Large intestine (tissue), 12 donors: ENCODE measurements at places on chromosomes 4 and X. TPM values are rescaled to one million over a fixed set of nuclear protein-coding genes. Genes with fewer than 3 reads are reported as not detected.

RAB40AL gene
- 0.25 TPM for polyA plus RNA-seq

CXCL5 gene
- polyA plus RNA-seq, result 0.30 TPM

ADGRG4 gene
- 7.9 TPM for polyA plus RNA-seq

ZIC3 gene
- not detected for polyA plus RNA-seq

CENPI gene
- polyA plus RNA-seq, result 4.5 TPM

RNF128 gene
- 105 TPM for polyA plus RNA-seq

DNA sequence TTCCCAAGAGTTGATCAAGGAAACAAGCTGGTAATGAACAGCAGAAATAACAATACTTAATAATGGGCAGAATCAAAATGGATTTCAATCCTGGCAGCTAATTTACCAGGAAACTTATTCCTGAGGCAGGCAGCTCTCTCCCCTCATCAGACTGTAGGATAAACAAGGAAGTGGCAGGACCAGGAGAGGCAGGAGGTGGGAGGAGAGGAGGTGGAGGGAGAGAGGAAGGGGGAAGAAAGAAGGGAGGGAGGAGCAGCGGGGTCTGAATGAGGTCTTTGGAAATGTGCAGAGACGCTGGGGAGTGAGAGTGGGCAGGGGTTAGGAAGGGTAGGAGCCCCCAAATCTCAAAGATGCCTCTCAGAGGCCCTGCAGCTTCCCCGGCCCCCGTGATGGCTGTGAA lies 231.5 kb downstream of the BCOR start:
- H3K27ac ChIP-seq, result no peak overlapping the region
- H3K4me3 ChIP-seq, result no peak overlapping the region
- no peaks in the 10 kb centered on the region for H3K4me1 ChIP-seq

GRCh38 chr4:40572692-40573310 lies 56.9 kb downstream of the RBM47 start:
- H3K4me3 ChIP-seq, result no peak overlapping the region
- DNase-seq, result no peak
- H3K36me3 ChIP-seq, result no peaks in the 10 kb centered on the region
- no peaks in the 10 kb centered on the region for H3K27me3 ChIP-seq

DNA sequence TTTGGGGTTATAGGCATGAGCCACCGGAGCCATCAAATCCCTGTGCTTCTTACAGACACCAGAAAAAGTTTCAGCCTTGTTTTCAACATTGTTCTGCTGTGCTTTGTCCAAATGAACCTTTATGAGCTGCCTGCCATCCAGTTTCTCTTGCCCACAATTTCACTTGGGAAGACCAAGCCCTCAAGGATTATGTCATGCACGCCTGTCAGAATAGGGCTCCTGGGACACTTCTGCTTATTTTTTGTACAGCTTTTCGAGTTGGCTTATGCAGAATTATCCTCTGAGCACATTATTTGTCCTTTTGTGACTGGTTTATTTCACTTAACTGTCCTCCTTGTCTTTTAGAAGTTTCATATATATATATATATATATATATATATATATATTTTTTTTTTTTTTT lies 16.2 kb downstream of the UBE2K start:
- no peaks in the 10 kb centered on the region for H3K4me1 ChIP-seq
- peaks cover 16% of the 10 kb centered on the region for H3K36me3 ChIP-seq
- no peaks in the 10 kb centered on the region for H3K27me3 ChIP-seq
- H3K27ac ChIP-seq, result no peak overlapping the region
- H3K4me3 ChIP-seq, result no peak overlapping the region

DNA sequence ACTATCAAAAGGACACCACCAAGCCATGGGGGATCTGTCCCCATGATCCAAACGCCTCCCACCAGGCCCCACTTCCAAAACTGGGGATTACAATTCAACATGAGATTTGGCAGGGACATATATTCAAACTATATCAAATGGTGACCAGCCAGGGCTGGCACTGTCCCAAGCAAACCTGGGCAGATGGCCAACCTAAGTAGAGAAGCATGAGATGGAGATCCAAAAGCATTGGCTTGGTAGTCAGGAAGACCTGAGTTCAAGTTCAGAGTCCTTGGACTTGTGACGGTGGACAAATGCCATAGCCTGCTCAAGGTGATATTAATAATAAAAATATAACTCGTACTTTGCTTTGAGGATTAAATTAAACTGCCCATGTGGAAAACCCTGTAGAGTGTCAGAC lies 79.2 kb upstream of the HS3ST1 start:
- no peak for DNase-seq
- H3K27me3 ChIP-seq, result no peaks in the 10 kb centered on the region
- H3K36me3 ChIP-seq, result no peaks in the 10 kb centered on the region
- no peak overlapping the region for H3K27ac ChIP-seq
- no peak overlapping the region for H3K4me3 ChIP-seq

DNA sequence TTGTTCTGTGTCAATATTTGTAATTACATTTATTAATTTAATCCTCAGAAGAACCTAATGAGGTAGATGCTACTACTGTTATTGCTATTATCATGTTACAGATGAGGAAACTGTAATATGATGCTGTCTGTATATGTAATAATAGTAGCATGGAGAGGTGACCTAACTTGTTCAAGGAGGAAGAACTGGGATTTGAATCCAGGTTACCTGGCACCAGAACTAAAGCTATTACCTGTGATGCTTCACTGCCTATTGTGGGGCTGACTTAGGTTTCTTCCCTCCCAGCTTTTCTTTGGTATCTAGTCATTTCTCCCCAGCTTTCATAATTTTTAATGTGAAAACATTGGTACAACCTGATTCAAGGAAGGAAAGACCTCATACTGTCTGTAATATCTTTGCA lies 43.6 kb downstream of the RAPGEF2 start:
- peaks cover 3% of the 10 kb centered on the region for H3K4me1 ChIP-seq
- H3K27ac ChIP-seq, result no peak overlapping the region
- no peaks in the 10 kb centered on the region for H3K27me3 ChIP-seq
- no peak for DNase-seq
- no peaks in the 10 kb centered on the region for H3K36me3 ChIP-seq

DNA sequence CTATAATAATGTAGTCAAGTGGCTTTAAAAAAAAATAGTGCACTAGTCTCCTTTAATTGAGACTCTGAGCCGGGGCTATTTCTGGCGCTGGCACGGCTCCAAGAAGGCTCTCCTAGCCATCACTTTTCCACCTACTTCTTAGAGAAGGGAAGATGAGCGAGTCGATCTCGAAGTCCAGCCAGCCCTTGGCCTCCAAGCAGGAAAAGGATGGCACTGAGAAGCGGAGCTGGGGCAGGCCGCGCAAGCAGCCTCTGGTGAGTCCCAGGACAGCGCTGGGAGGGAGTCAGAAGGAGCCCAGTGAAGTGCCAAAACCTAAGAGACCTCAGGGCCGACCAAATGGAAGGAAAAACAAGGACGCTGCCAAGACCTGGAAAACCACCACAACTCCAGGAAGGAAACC lies 531.9 kb downstream of the MAGEB5 start:
- H3K27me3 ChIP-seq, result no peaks in the 10 kb centered on the region
- H3K36me3 ChIP-seq, result no peaks in the 10 kb centered on the region
- H3K4me3 ChIP-seq, result no peak overlapping the region
- no peak for DNase-seq
- H3K4me1 ChIP-seq, result no peaks in the 10 kb centered on the region

DNA sequence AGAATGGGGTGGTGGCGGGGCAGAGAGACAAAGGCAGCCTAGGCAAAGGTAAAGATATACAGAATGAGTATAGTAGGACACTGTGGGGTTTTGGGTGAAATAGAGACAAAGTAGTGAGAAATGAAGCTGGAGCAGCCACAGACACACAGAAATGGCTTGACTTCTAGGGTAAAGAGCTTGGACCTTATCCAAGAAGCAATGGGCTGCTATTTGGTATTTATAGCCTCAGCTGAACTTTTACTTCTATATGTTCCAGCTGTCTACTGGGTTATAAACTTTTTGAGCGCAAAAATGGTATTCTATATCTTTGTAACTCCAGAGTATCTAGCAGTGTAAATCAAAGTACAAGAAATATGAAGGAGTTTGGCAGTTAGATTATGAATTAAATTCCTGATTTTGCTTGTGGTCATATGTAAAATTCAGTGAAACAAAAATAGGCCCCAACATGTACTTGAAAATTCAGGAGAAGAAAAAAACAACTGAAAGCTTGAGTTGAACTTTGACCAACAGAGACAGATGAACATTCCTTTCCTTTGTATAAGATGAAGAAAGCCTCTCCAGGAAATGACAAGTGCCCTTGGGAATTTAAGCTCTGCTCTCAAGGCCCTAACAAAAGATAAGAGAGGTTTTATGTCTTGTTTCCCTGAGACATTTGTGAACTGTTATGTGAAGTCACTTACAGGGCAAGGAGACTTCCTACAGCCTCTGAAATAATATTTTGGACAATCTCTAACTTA lies 354.1 kb downstream of the CHIC1 start:
- H3K27me3 ChIP-seq, result no peaks in the 10 kb centered on the region
- H3K27ac ChIP-seq, result peak overlapping the region; percentile 45

DNA sequence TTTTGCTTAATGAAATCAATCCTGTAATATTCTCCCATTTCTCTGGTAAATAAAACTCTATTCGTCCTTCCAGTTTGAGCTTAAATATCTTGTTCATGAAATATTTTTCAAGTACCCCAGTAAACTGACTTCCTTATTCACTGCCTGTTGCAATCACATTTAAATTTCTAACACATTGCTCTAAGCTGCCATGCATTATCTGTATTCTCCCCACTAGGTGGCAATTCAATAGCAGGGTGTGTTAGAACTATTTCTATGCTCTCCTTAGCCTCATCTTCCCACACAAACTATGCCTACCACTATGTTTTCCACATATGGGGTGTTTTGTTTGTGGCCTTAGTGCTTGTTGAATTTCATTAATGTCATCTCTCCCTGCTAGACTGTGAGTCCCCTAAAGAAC lies 377.1 kb upstream of the HS3ST1 start:
- H3K4me3 ChIP-seq, result no peak overlapping the region
- no peaks in the 10 kb centered on the region for H3K36me3 ChIP-seq
- no peak overlapping the region for H3K27ac ChIP-seq
- no peak for DNase-seq
- H3K4me1 ChIP-seq, result peaks cover 3% of the 10 kb centered on the region

DNA sequence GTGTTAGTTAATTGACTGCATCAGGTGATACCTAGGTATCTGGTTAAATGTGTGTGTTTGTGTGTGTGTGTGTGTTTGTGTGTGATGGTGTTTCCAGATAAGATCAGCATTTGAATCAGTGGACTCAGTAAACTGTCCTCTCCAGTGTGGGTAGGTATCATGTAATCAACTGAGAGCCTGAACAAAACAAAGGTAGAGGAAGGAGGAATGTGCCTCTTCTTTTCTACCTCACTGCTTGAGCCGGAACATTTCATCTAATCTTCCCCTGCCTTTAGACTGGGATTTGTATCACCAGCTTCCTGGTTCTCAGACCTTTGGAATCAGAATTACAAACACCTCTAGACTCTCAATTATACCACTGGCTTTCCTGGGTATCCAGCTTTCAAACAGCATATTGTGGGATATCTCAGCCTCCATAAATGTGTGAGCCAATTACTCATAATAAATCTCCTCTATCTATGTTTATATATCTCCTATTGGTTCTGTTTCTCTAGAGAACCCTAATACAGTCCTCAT lies 120.5 kb downstream of the TBCK start:
- peak; percentile 85 for DNase-seq
- H3K36me3 ChIP-seq, result peaks cover 12% of the 10 kb centered on the region
- H3K27me3 ChIP-seq, result no peaks in the 10 kb centered on the region
- peaks cover 3% of the 10 kb centered on the region for H3K4me1 ChIP-seq
- no peak overlapping the region for H3K4me3 ChIP-seq

DNA sequence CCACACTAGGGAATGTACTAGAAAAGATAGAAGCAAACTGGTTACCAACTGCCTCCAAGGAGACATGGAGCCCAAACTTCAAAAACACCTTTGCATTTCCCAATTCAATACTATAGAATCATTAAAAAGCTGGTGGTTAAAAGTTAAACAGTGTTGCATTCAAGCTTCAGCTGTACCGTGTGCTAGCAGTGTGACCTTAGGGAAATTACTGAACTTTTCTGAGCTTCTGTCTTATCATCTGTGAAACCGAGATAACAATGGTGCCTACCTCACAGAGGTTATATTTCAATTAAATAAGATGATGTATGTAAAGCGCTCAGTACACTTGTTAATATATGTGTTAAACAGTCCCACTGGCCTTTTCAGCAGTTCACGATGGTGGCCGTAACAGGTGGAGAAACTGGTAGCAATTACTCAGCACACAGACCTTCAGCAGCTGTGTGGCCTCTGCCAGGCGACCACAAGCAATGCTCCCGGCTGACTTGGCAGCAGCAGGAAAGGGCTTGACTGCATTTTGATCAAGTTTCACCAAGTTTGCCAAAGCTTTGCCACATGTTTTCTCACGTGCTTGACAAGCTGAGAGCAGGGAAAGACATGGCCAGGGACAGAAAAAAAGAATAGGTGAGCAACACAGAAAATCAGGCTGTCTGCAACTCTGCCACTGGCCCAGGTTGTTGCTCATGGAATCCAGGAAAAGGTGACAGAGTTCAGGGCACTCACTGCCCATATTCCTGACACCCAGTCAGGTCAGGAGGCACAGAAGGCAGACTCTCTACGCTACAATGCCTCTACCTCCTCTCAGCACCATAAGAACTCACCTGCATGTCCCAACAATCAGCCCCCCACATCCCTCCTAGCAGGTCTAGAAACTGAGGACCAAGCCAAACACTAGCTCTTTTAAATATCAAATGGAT lies 72.1 kb downstream of the PARM1 start:
- no peaks in the 10 kb centered on the region for H3K27me3 ChIP-seq
- no peaks in the 10 kb centered on the region for H3K4me1 ChIP-seq
- peak; percentile 11 for DNase-seq

GRCh38 chr4:138305050-138305449 lies 62.9 kb upstream of the SLC7A11 start:
- H3K36me3 ChIP-seq, result no peaks in the 10 kb centered on the region
- H3K27me3 ChIP-seq, result no peaks in the 10 kb centered on the region
- no peak overlapping the region for H3K4me3 ChIP-seq
- DNase-seq, result no peak
- H3K4me1 ChIP-seq, result no peaks in the 10 kb centered on the region

DNA sequence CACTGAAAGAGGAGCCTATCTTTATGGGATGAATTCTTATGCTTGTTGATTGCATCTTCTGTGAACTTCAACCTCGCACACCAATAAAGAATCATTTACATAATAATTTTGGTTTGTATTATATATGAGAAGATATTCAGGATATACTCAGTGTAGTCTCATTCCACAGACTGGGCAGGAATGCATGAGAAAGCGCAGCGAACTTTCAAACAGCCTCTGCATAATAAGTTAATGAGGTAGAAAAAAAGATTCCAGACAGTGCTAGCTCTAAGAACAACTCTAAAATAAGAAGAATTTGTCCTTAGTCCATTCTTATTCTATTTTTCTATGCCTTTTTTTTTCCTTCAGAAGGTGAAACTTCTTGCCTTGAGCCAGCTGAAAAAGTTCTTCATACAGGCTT lies 224.3 kb upstream of the CTSO start:
- H3K4me1 ChIP-seq, result no peaks in the 10 kb centered on the region
- no peaks in the 10 kb centered on the region for H3K36me3 ChIP-seq
- no peak for DNase-seq
- no peaks in the 10 kb centered on the region for H3K27me3 ChIP-seq
- H3K4me3 ChIP-seq, result no peak overlapping the region
- H3K27ac ChIP-seq, result no peak overlapping the region
